ENCODE measurements at places on chromosomes 5 and 9.

- DNase-seq, result peak; percentile 44
These were observed at the start of gene CTSL for GRCh38 chr9:87725900-87726709. CTSL (plus strand) TSS chr9:87726119; CDS start chr9:87727604, 1,485 bp downstream.

DNA sequence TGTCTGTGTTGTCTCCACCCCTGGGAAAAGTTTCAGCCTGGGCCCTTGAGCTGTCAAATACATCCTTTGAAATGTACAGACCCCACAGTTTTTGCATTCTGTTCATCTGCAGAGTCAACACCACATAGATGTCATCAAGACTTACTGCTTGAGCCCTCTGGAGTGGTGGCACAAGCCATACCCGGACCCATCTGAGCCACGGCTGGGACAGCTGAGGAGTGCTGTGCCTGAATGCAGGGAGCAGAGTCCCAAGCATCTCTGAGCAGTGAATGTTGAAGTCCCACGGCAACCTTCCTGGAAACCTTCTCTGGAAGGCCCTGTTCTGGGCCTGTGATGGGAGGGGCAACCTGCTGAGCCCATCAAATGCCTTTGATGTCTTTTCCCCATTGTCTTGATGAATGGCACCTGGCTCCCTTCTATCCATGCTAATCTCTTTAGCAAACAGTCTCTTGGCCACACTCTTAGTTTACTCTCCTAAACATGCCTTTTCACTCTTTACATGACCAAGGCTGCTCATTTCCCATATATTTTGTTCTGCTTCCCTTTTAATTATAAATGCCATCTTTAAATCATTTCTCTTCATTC, 92.5 kb downstream of the ATPSCKMT start:
- no peak for DNase-seq

GRCh38 chr9:94778013-94778412, 51.5 kb downstream of the AOPEP start:
- no peak for DNase-seq

- DNase-seq, result no peak
These were observed 6.3 kb upstream of the HAPLN1 start for GRCh38 chr5:83726912-83727311.

GRCh38 chr9:130426883-130427282, 17.9 kb upstream of the ASS1 start:
- no peak for DNase-seq

DNA sequence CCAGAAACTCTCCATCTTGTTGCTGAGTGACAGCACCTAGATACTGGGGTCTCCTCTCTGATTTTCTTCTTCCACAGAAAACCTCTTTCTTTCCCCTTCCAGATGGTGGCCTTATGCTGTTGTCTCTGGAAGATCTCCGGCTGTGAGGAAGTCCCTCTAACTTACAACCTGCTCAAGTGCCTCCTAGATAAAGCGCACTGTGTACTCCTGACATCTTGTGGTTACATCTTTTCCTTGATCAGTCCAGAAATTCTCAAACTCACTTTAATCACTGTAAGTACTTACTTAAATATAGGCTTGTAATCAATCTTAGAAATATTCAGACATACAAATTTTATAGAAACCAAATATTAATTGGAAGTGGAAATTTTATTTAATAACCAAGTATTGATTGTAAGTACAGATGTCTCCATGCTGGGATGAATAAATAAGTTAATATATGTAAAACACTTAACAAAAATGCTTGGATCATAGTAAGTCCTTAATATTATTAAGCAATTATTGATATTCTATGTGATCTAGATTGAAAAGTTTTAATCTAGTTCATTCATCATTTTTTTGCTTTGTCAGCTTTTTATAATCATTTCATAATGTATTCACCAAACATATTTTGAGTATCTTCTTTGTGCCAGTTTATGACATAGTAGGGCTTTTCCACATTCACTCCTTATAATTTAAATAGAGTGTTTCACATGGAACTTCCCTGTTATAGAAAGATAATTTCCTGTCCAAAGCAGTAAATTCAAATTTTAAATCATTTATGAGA, 1381.4 kb upstream of the CDH6 start:
- no peak for DNase-seq

GRCh38 chr9:106077731-106078130, 383.4 kb downstream of the TMEM38B start:
- DNase-seq, result no peak

- DNase-seq, result no peak
These were observed 219.2 kb downstream of the AGTPBP1 start for GRCh38 chr9:85522459-85523092.

DNA sequence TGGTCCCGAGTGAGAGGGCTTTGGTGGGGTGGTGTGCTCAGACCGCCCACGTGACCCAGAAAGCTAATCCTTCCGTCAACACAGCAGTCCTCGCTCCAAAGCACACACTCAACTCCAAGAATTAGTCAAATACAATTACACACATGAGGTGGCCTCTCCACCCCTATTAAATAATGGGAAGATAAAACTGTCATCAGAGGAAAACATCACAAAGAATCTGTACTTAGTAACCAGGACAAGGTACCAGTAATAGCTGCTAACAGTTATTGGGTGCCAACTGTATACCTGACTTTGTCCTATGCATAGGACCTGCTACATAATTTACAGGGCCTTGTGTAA, 222.8 kb downstream of the HSPA4 start:
- no peak for DNase-seq

DNA sequence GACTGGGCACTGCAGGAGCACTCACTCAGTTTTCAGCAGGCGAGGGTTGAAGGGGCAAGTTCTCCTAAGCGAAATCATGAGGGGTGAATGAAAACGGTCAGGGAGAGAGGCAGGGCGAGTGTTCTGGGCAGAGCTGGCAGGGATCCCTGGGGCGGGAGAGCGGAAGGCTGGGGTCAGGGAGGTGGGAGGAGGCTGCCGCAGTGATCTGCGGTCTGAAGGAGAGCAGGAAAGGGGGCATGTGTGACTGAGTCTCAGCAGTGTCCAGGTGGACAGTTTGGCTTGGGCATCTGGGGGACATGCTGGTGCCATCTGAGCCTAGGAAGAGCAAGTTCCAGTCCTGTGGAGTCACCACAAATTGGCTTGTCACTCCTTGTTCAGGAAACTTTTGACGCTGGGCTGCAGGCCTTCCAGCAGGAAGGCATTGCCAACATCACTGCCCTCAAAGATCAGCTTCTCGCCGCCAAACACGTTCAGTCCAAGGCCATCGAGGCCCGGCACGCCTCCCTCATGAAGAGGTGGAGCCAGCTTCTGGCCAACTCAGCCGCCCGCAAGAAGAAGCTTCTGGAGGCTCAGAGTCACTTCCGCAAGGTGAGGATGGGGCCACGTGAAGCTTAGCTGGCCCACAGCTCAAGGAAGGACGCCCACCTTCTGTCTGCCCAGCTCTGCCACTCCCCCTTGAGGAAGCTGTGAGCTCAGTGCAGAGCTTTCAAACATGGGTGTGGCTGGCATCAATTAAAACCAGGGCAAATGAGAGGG, 31.1 kb downstream of the DYNC2I2 start:
- DNase-seq, result no peak

DNA sequence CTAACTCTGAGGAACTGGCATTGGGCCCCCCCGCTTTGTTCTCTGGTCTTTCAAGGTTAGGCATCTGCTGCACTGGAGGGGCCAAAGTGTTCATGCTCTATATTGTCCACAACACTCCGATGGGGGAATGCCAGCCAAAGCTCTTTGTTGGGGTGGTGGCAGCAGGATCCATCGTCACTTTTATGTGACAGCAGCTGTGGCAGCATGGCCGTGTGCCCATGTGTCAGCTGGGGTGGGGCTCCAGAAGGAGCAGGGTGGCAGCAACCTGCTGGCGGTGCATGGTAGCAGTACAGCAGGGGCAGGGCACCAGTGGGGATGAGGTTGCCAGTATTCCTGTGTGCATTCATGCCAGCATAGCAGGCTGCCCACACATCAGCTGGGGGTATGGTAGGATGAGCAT, 28.2 kb downstream of the ITGA2 start:
- no peak for DNase-seq

GRCh38 chr5:105953616-105954015, 1717.1 kb downstream of the EFNA5 start:
- no peak for DNase-seq

GRCh38 chr5:81895307-81895706, 76.5 kb upstream of the ATG10 start:
- no peak for DNase-seq

DNA sequence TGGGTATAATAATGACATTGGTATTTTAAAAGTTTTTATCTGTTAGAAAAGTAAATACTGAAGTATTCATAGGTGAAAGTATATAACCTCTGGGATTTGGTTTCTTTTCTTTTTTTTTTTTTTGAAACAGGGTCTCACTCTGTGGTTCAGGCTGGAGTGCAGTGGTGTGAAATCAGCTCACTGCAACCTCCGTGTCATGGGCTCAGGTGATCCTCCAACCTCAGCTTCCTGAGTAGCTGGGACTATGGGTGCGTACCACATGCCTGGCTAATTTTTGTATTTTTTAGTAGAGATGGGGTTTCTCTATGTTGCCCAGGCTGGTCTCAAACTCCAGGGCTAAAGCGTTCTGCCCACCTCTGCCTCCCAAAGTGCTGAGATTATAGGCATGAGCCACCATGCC, 7.2 kb downstream of the HSDL2 start:
- DNase-seq, result no peak

GRCh38 chr5:40909264-40909663, at the start of gene C7:
C7 (plus strand) TSS chr5:40909497; CDS start chr5:40909611, 114 bp downstream.
- DNase-seq, result no peak

- DNase-seq, result no peak
These were observed 11.1 kb downstream of the GLDC start for GRCh38 chr9:6634444-6634843.

GRCh38 chr5:156824800-156825199, 25.3 kb upstream of the PPP1R2B start:
- no peak for DNase-seq

DNA sequence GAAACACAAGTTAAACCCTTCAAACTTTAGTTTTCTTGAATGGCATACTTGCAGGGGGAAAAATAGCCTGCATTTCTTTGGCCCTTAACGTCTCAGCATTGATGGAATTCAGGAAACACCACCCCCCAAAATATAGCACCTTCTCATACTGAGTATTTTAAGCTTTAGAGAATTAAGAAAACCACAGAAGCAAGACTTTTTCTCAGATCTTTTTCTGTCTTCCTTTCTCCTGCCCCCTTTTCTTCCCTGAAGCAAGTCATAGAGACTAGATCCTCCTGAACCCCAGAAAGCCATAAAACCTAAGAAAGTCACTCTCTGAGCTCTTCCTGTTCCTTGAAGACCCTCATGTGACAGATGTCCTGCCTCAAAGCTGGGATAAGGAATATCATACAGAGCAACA, 1069.9 kb downstream of the EFNA5 start:
- no peak for DNase-seq

DNA sequence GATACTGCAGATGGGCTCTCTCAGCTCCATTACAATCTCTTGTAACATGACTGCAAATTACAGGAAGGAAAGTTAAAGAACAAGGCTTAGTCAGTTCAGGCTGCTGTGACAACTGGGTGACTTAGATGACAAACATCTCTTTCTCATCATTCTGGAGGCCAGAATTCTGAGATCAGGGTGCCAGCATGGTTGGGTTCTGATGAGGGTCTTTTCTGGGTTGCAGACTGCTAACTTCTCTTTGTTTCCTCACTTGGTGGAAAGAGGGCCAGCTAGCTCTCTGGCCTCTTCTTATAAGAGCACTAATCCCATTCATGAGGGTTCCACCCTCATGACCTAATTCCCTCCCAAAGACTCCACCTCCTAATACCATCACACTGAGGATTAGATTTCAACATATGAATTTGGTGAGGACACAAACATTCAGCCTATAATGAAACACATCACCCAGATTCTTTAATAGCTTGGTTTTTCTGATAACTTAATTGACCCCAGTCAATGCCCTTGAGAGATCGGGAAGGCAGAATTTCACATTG, 73.6 kb upstream of the MAMDC2 start:
- no peak for DNase-seq

GRCh38 chr5:159316519-159317383, 13.5 kb downstream of the IL12B start:
- DNase-seq, result no peak

All from activated T-cell treated with anti-CD3 and anti-CD28 coated beads for 4 hours (primary cell).